ENCODE measurements at places on chromosomes 13 and 19.
A peak's percentile ranks its signal among the peaks of the same experiment; 100 is the strongest.

- DNase-seq = no peak
These were observed 69.7 kb upstream of the C13orf46 start for GRCh38 chr13:114043421-114044053.

DNA sequence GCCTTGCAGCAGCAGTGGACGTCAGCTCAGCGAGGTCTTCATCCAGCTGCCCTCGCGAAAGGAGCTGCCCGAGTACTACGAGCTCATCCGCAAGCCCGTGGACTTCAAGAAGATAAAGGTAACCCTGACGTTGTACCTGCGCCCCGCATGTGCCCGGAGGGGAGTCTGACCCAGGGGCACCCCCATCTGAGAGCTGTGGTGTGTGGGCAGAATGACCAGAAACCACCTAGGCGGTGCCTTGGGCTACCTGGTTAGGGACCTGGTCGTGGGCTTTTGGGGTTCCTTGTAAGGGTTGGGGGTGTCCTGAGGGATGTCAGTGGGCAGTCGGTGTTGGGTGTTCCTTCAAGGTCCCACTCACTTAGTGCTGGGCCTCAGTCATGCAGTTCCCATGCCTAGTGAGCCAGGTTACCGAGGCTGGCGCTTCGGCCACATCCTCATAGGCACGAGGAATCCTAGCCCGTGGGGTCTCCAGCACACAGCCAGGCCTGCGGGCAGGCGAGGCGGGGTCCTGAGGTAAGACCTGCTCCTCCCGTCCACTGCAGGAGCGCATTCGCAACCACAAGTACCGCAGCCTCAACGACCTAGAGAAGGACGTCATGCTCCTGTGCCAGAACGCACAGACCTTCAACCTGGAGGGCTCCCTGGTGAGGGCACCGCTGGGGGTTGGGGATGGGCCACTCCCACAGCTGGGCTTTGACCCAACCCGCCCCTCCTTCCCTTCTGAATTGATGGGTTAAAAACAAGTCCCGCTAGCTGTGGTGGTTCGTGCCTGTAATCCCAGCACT lies 30.8 kb upstream of the LDLR start:
- DNase-seq = no peak

DNA sequence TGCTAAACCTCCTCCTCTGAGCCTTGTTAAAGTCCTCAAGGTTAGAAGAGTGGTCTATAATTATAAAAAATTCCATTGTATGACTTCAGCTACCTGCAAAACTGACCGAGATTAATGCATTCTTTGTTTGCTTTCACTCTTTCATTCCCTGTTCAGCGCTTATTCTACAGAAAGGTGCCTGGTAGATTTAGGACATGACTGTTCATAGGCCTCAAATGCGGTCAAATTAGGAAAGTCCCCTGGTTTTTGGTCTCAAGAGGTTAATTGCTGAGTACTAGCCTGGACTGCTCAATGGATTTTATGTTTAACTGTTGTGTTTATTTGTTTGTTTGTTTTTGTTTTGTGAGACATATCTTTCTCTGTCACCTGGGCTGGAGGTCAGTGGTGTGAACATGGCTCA lies 35.4 kb downstream of the KL start:
- DNase-seq = no peak

DNA sequence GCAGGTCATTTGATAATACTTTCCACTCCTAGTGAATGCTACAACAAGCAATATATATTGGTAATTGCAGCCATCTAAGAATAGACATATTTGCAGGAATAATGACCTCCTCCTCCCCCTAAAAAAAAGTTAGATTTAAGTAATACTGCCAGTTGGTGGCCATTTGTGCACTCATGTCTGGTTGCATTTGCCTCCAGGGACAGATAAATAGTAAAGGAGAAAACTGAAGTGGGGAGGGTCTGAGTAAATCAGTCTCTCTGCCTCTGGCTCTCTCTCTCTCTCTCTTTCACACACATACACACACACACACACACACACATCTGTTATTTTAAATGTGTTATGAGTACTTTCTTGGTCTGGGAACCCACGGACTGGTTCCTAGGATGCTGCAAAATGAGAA lies 125.5 kb upstream of the UQCRFS1 start:
- no peak for DNase-seq

- no peak for DNase-seq
These were observed 124.3 kb upstream of the TMTC4 start for GRCh38 chr13:100798739-100799361.

GRCh38 chr19:56144376-56144775 lies 3.3 kb downstream of the ZNF444 start:
- no peak for DNase-seq

DNA sequence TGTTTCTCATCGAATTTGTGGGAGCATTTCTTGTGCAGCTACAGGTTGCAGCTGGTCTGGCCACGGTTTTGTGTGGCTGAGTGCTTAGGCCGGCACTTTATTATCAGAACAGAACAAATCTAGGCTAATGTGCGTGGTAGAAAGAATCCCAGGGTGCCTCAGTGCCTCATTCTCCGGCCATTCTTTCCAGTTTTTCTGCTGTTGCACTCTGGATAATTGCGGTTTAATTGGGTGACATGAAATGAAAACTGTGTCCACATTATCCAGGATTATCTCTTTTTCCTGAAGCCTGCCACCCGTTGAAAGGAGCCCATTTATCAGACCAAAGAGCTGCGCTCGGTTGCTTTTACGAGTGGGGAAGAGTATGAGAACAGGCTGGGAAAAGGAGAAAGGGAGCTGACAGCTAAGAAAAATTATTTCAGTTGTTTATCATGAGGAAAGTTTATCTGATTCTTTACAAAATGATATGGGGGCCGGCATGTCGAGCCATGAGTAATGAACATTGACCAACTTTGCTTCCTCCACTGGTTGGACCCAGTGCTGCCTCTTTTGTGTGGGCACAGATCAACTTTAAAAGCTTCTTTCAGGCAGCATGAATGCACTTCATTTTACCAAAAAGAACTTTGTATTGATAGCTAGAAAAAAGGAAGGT lies 117.0 kb upstream of the SOX21 start:
- DNase-seq = no peak

- DNase-seq = no peak
These were observed 48.2 kb downstream of the ABCC4 start for GRCh38 chr13:95253033-95253432.

DNA sequence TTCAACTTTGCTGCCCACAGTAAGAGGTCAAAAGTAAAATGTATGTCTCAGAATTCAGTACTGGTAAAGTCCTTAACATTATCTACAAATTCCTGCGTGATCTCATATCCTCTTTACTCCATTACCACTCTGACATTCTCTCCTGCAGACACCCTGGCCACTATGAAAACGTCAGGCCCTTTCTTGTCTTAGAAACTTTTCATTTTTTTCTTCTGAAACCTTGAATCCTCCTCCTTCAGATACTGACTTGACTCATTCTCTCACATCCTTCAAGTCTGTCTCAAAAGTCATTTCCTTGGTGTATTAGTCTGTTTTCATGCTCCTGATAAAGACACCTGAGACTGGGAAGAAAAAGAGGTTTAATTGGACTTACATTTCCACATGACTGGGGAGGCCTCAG lies 262.3 kb downstream of the POU4F1 start:
- DNase-seq = no peak

DNA sequence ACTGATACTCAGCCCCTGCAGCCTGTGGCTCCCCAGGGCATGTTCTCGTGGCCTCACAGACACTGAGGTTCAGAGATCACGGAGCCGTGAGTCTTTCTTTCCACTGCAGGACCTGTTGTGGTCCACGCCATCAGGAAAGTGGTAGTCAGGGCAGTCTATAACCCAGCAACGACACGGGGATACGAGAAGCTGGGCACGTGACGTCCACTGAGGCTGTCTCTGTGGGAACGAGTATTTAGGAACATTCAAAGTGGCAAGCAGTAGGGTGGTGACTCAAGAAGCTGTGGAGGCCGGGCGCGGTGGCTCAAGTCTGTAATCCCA lies 29.6 kb upstream of the CCNE1 start:
- no peak for DNase-seq

DNA sequence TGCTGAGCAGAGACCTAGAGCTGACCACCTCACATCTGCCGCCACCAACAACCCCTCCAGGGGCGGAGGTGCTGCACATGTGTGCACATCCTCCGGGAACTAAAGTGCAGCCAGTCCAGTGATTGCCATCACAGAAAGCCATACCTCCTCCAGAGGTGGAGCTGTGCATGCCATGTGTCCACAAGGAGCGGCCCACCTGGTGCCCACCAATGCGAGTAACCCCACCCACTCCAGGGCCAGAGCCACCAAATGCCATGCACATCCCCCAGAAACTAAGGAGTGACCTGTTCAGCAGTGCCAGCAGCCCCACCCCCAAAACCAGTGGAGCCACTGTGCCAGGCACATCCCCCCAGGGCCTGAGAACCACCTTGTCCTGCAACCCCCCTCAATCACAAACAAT lies 557.9 kb downstream of the UQCRFS1 start:
- DNase-seq = no peak

- DNase-seq = no peak
These were observed 17.1 kb downstream of the C2CD4C start for GRCh38 chr19:391726-392374.

GRCh38 chr13:31261241-31261640 lies 61.5 kb downstream of the B3GLCT start:
- no peak for DNase-seq

GRCh38 chr19:12606796-12607195 lies 3.8 kb downstream of the ZNF490 start:
- DNase-seq = no peak

DNA sequence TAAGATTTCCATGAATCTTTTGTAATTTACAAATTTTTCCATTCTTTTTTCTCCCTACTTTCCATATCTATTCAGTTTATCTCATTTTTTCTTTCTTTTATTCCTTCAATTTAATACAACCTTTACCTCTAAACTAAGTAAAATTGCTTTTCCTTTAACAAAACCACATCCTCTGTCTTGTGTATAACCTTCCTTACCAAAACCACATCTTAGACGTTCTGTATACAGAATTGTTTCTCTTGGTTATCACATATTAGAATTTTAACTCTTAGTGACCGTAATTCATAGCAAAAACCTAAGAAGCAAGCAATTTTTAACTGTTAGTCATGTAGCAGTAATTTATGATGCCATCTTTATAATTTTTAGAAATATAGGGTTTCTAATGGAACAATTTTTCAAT lies 15.0 kb downstream of the PPP5C start:
- no peak for DNase-seq

- no peak for DNase-seq
These were observed 59.7 kb downstream of the SIPA1L3 start for GRCh38 chr19:37966662-37967231.

GRCh38 chr19:41909706-41910105 lies 18.5 kb downstream of the ERFL start:
- no peak for DNase-seq

- no peak for DNase-seq
These were observed 60.9 kb downstream of the FRY start for GRCh38 chr13:32092496-32092895.

DNA sequence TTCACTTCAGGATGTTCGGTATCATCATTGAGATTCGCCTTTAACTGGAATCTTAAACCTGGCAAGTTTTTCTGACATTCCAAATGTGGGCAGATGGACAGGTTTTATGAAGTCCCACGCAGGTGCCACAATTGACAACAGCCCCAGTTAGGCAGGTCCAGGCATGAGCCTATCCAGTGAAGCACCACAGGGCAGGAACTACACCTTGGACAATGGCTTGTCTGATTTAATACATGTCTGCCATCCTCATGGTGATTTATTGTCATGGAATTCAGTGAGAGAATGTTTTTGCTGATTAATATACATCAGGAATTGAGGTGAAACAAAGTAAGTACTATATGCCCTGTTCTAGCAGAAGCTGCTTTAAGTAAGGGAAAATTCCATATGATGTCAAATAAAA lies 10.2 kb upstream of the TPP2 start:
- no peak for DNase-seq

- peak; percentile 82 for DNase-seq
These were observed 3.7 kb downstream of the WDR87 start for GRCh38 chr19:37902668-37903067.

GRCh38 chr13:112182846-112183531 lies 116.0 kb downstream of the SOX1 start:
- DNase-seq = no peak

- DNase-seq = no peak
These were observed 50.1 kb upstream of the OBI1 start for GRCh38 chr13:78709028-78709427.

DNA sequence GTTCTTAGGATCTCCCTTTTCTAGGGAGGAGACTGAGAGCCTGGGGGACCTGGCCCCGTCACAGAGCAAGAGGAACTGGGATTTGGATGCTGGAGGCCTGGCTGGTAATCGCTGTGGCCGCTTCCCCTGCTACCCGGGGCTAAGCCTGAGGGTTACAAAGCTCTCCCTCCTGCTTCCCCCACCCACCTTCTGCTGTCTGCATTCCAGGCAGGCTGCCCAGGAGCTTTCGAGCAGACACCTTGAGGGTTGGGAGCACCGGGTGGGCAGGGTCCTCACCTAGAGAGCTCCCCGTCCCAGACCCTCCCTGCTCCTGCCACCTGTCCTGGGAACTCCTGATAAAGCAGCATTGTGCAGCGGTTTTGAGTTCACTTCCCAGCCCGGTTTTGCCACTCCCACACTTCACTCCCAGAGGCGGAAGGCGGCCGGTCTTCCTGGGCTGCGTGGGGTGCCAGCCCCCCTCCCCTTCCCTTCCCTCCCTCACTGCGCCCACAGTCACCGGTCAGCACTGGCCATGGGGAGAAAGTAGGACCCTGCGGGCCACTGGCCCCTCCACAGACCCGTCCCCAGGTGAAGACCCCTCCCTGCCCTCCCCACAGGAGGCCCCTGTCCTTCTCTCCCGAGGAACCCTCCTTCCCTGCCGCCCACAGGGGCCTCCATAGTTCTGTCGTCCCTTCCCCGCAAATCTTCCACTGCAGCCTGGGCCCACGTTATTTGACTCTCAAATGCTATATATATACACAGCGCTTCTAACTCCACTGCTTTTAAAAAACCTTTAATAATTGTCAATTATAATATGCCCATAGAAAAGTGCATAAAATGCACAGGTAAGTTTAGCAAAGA lies 8.1 kb downstream of the PAK4 start:
- no peak for DNase-seq

DNA sequence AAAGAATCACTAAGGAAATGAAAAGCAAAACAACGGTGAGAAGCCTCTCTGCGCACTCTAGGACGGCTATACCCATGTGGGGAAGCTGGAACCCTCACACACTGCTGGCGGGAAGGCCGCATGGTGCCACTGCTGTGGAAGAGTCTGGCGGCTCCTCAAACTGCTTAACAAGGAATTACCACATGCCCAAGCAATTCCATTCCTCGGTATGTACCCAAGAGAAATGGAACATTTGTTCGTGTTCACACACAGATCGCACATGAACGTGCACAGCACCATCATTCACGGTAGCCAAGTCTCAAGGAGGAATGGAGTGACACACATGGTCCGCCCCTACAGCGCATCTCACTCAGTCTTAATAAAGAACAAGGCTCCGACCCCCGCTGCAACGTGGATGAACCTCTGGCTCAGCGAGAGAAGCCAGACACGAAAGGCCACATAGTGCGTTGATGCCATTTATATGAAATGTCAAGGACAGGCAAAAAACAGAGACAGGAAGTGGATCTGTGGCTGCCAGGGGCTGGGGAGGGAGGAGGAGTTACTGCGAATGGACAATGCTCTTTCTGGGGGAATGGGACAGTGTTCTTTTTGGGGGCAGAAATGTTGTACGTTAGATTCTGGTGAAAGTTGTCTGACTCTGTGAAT lies 7.6 kb downstream of the CAPS start:
- DNase-seq = no peak
